NCI-H1092 treated with DMSO at 0.1 percent for 48 hours (cell line): ENCODE measurements at places on chromosomes 12 and 14.

- no peak for DNase-seq
These were observed 6.0 kb downstream of the HMGA2 start for GRCh38 chr12:65830305-65830704.

GRCh38 chr14:89828471-89829165 is 125.9 kb downstream of the EFCAB11 start:
- no peak for DNase-seq

DNA sequence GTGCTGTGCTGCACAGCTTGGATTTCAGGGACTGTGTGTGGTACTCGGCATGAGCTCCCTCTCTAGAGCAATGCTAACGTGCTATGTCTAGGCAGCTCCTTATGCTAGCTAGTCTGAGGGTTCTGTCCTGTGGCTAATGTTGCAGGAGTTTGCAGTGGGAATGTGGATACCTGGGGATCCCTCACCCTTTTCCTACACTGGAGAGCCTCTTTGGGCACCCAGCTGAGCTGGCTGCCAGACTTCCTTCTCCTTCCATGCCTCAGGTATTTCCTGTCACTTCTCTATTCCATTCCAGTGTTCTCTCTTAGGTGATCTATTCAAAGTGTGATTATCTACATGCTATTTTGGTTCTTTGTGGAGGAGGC is 64.9 kb downstream of the FBXO33 start:
- no peak for DNase-seq

- no peak for DNase-seq
These were observed 1170.7 kb downstream of the BCL11B start for GRCh38 chr14:98101323-98101722.
